Activated CD4-positive, CD25-positive, alpha-beta regulatory T cell (primary cell): ENCODE measurements at places on chromosomes 1 and 21.

DNA sequence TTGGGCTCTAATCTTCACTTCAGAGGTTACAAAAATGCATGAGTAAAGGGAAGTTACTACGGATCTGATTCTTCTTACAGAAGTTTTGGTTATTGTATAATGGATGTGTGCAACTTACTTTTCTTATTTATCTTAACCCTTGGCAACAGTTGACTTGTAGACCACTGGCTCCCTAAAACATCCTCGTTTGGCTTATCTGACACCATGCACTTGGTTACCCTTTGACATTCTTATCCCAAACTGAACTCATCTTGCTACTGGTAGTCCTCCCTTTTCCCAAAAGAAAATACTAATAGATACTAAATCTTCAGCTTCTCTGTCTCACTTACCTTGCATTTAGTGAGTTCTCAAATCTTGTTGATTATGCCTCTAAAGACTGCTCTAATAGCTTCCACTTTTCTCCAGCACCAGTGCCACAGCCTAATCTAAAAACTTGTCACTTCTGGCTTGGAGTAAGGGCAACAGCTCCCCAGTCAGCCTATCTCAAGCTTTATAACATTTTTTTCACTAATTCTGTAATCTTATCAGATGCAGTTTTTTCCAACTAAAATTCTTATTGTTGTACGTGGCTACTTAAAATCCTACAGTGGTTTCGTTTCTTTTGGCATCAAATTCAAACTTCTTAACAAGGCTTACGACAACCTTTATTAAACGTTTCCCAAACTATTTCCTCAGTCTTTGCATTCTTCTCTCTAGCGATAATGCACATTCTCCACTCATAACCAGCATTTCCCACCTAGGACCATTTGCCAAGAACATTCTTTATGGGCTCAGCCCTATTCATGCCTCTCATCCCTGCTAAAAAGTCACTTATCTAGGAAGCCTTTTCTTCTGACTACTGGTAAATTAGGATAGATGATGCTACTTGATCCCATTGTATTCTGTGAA is 204.2 kb downstream of the KCNT2 start:
- DNase-seq = no peak

DNA sequence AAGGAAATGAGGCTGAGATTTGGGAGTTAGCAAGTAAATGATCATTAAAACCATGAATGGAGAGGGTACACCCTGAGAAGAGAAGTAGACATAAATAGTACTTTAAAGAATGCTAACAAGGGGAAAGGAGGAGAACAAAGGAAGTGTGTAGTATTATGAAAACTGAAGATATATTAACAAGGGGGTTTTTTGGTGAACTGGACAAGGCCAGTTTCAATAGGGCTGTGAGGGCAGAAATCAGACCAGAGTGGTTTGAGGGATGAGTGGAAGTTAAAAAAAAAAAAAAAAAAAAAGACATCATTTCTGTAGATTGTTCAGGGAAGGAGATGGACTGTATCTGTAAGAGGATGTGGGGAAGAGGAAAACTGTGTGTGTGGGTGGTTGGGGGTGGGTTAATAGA is 137.1 kb downstream of the PLA2G4A start:
- DNase-seq = no peak

DNA sequence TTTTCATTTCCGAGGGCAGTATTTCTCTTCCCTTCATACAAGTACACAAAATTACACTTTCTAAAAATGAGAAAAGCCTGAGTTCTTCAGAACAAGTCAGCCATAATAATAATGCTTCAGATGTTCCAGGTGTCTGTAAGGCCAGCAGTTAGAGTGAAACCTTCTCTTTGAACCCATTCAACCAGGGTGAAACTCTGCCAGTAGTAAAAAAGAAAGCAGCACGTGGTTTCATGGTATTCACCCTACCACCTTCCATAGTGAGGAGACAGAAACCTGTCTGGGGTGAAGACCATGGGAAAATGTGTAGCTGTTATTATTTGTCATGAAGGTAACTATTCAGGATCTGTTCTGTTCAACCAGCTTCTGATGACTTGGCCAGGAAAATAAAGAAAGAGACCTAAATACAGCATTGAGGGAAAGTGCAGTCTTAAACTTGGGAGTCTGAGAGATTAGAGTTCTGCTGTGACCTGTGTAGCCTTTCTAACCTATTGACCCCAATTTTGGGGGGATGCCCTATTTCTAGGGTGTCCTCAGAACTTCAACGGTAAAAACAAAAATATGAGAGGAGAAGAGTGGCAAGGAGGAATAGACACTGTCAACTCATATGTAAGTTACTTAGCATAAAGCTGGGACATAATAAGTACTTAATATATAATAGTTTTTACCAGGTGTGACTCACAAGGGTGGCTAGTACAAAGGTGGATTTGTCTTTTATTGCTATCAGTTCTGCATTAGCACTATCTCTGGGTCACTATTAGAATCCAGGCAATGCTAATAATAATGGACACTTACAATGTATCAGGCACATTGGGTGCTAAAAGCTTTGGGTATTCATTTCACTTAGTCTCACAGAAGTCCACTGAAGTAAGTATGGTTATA is 70.0 kb upstream of the TNFSF4 start:
- no peak for DNase-seq

DNA sequence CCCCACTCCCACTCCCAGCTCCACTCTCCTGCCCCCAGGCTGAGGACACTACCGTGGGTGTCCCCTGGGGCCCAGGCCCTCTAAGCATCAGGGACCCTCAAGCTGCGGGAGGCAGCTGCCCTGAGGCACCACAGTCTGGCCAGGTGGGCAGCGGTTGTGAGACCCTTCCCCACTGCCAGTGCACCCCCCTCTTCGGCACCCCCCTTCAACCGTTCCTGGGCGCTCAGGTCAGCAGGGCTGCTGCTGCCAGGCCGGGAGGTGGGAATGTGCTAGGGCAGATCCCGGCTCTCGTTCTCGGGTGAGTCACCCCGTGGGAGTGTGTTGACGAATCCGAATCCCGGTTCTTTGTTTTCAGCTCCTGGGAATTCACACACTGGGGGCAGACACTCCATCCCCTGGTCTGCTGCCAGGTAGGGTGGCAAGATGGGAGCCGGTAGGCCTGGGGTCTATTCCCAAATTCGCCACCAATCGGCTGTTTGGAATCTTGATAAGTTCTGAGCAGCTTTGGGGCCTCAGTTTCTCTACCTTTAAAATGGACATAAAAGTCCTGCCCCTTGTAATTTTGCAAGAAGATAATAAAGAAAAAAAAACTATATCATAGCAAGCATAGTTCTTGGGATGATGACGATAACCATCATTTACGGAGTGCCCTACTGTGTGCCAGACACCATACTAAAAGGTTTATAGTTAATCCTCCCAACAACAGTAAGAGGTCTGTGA is 28.5 kb upstream of the CASZ1 start:
- DNase-seq = no peak

- no peak for DNase-seq
Observed at GRCh38 chr1:35568975-35569395, 4.1 kb upstream of the TFAP2E start.

DNA sequence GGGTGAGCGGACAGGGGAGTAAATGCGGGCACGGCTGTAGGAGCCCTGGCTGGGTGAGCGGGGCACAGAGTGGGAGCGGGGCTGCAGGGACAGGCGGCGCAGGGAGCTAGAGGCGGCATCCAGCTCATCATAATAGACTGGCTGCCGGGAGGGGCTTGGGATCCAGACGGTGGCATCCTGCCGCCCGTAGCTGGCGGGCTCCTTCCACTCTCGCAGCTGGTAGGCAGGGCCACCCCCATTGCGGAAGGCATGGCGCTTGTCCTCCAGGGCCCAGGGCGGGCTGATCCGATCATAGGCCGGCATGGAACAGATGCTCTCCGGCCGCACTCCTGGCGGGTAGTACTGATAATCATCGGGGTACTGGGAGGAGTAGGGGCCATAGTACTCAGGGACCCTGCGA is 43.7 kb upstream of the GOLT1A start:
- DNase-seq = no peak

DNA sequence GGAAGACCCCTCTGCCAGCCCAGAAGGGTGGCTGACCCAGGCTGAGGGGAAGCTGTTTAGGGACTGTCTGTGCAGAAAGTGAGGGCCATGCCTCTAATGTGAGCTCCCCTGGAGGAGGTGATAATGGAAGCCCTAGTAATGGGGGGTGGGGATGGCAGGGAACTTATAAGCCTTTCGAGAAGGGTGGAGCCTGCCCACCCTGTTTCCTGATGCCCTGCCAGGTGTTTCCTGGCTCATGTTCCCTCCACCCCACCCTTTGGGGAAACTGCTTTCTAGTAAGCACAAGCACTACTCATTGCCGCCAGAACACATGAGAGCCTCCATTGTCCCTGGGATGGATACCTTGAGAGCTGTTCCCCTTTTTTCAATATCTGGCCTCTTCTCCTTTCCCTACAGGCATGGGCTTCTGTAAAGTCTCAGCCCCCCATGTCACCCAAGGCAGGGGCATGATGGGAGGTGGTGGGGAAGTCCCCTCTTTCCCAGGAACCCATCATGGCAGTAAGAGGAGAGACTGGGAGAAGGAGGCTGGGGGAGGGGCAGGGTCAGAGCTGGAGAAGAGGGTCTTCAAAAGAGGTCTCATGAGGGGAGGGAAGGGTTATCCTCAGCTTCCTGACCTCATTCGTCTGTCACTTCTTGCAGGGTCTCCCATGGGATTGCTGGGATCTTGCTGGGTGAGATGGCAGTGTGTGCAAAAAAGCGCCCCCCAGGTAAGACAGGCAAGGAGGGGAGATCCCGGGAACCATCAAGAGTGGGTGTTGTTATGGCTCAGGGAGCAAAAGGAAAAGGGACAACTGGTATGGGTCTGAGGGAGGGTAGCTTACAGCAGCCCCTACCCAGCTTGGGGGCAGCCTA is 2.4 kb downstream of the ATP8B2 start:
- DNase-seq = no peak

- DNase-seq = no peak
Observed at GRCh38 chr1:26574719-26575251, 45.2 kb downstream of the RPS6KA1 start.

DNA sequence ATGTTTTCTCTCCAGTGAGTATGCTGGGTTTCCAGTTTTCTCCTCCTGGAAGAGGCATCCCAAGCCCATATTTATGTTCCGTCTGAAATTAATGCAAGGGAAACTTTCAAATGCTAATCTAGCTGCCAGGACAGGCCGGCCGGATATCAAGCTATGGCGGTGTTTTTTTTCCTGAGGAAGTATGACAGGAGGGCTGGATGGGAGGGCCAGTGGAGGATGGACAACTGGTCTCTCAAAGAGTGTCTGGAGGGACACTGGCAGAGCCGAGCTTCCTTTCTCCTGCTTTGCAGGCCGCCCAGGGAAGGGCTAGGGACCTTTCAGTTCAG is 212.7 kb downstream of the TRABD2B start:
- DNase-seq = no peak

DNA sequence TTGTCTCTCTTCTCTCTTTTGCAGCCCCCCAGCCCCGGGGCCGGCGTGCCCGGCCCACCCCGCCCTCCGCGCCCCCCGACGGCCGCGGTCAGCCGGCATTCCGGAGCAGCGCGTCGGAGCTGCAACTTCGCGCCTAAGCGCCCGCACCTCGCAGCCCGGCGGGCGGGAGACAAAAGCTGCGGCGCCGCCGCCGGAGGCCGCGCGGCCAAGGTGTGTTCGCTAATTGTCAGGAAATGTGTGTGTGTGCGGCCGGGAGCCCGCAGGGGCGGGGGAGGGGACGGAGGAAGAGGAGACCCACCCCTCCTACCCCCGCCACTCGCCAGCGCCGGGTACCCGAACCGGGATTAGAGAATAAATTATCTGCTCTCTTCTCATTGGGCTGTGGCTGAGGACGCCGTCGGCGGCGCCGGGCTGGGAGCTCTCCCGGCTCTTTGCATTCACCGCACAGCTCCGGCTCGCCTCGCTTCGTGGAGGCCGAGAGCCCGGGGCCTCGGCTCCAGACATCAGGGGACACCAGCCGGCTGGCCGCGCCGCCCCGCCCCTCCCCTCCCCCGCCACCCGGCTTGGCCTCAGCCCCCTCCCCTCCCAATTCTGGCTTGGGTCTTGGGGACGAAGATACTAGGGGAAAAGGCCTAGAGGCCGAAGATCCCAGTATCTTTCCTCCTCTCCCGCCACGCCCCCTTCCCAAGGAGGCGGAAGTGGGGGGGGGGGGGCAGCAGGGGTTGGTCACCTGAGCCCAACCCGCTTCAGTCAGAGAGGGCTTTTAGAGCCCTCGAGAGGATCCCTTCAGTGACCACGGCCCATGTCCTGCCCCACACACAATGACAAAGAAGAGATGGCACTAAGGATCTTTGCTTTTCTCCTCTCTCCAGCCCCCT is 1.3 kb upstream of the BLACAT1 start:
- DNase-seq = no peak

DNA sequence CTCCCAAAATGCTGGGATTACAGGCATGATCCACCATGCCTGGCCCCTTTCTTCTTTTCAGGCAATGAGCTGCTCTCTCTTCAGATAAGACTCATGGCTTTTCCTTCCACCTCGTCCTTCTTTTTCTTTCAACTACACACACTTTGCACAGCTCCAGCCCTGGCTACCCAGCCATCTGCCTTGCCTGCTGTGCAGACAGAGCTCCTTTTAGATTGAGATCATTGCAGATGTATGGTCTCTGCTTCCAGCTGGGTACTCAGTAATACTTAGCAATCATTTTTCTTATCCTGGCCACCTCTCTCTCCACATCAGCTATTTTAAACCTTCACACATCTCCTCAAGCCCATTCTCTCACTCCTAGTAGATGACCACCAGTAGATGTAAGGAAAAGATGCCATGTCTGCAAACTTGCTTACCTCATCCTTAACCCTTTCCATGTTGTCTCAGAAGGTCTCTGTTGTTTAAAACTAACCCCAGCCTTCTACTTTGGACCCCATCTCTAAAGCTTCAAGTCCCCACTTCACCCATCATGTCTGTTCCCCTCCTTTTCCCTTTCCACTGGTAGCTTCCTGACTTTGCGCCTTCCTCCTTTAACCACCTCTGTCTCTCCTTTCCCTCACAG is 7.3 kb downstream of the RAB4A start:
- DNase-seq = no peak

DNA sequence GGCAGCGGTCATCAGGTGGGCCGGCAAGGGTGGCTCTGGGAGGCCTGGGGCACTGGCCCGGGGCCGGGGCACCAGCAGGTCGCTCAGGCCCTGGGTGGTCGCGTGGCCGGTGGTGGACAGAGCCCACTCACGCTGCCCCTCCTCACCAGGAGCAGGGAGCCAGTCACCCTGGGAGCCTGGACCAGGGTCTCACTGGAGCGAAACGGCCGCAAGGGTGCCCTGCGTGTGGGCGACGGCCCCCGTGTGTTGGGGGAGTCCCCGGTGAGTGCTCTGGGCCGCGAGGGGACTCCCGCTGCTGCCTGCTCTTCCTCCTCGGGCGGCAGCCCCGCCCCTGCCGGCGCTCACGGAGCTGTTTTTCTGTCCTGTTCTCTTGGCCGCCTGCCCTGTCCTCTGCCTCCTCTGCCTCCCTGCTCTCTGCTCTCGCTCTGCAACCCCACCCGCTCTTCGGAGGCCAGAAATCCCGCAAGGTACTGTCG is 23.5 kb downstream of the RNF223 start:
- DNase-seq = no peak

DNA sequence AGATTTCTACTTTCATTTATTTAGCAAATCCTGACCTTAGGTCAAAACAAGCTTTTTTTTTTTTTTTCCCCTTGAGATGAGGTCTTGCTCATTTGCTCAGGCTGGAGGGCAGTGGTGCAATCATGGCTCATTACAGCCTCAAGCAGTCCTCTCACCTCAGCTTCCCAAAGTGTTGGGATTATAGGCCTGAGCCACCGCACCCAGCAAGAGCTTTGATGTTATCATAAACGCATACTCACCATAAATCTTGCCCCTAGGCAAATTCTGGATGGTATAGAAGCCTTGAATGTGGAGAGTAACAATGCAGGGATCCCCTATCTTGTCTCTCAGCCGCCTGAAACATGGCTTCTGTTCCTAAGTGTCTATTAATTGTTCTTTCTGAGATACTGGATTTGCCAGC is 24.8 kb upstream of the CLDN8 start:
- no peak for DNase-seq
